ENCODE measurements at places on chromosomes 2 and 18.
A peak's percentile ranks its signal among the peaks of the same experiment; 100 is the strongest.

DNA sequence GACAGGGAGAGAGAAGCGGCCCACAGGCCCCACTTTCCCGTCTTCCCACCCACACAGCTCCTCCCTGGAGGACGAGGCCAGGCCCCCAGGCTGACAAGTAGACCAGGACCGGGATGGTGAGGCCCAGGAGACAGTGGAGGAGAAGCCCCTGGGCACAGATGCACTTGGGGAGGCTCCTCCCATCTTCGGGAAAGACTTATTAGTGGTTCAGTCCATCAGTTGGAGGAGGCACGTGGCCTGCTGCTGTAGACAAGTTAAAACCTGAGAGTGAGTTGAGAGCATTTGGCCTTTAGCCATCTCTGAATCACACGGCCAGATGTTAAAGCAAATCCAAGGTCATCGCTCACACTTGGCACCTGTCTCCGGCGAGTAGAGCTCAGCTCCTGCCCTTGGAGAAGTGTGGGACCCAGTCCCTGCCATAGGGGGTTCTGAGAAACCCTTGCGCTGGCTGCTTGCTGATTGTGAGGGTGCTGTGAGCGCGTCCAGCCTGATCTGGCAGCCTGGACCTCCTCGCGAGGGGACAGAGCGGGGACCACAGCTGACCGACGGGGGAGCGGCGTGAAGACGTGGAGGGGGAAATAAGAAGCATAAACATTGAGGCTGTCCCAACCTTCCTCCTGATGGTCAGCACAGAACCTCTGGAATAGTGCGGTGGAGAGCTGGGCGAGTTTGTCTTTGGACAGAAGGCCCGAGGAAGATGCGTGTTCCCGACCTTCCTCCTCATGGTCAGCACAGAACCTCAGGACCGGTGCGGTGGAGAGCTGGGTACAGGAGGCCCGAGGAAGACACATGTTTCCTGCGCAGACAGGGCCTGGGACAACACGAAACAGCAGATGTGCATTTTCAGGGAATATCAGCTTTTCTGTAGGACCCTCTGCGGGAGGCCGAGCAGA is 24.7 kb upstream of the ALLC start:
- DNase-seq: peak; percentile 22

DNA sequence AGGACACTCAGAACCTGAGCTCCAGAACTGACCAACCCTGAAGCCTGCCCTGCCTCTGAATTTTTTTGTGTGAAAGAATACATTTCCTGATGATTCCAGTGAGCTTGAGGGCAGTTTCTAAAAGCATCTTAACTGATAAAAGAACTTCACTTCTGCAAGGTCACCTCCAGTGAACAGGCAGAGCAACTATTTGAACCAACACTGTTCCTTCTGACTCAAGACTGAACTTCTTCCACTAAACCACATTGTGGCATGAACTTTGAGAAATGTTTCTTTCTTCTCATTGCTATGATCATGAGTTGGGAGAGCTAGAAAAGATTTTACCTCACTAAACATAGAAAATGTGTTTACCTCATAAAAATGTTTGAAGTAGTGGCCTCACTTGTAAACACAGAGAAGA is 83.8 kb upstream of the SERTAD2 start:
- DNase-seq: no peak

DNA sequence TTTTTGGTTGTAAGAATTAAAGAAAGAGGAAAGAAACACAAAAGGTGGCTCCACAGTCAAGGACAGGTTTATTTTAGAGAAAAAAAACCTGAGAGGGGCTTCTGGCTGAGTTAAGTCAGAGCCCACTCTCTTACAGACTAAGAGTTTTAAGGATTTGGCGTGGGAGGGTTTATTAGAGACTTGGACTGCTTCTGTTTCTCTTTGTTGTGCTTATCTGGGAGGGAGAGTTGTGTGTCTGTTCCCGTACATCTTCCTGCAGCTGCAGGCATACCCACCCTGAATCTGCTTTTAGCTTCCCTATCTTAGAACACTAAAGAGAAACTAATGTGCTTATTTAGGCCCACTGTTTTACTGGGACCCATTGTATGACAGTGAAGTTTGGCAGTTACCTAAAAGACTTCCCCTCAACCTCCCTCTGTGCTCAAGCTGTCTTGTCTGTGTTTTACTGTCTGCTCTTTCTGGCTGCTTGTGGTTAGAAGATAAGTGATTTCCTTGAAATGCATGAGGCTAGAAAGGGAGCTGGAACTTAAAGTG is 2.7 kb downstream of the RSAD2 start:
- DNase-seq: no peak

GRCh38 chr2:32945286-32945685 is 1.5 kb upstream of the LTBP1 start:
- no peak for DNase-seq

DNA sequence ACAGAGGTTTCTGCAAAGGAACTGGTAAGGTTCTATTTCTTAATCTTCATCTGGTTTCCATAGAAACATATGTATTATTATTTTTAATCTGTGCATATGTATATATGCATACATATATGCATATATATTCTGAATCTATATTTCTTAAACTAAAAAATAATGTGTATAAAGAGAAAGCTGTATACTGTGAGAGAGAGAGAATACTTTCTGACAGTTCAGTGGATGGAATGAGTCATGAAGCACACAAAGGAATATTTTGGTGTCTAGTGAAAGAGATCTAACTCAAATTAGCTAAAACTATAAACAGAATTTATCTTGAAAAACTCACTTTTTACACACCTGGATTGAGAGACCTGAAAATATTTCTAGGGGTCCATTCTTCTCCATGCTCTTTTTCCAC is 1929.3 kb upstream of the LRRTM1 start:
- DNase-seq: no peak

- DNase-seq: peak; percentile 98
Observed at GRCh38 chr2:231780909-231781797, at the start of gene PDE6D. Gene PDE6D (minus strand): TSS chr2:231781282. CDS start chr2:231781114, 168 bp downstream.

DNA sequence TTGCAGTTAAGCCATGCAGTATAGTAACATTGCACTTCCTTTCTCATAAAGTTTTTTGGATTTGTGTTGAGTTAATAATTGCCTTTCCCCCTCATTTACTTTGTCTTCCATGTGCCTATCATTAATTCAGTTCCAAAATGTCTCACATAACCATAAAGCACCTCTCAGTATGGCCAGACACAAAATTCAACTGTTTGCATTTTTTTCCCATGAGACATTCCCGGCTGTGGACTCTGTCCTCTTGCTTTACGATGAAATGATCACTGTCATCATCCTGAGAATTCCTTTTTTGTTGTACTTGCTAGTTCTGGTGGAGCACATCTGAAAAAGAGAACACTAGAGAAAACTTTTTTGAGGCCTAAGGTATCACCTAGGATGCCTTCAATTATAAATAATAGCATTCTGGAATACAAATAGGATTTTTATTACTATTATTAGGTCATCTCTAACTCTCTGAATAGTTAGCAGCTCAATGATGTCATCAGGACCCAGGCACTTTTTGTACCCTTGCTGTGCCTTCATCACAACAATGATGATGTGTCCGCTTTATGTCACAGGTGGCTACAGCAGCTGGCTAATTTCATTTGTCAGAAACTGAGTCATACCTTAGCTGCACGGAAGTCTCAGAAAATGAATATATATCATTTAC is 8.5 kb upstream of the ATP8B1 start:
- no peak for DNase-seq

DNA sequence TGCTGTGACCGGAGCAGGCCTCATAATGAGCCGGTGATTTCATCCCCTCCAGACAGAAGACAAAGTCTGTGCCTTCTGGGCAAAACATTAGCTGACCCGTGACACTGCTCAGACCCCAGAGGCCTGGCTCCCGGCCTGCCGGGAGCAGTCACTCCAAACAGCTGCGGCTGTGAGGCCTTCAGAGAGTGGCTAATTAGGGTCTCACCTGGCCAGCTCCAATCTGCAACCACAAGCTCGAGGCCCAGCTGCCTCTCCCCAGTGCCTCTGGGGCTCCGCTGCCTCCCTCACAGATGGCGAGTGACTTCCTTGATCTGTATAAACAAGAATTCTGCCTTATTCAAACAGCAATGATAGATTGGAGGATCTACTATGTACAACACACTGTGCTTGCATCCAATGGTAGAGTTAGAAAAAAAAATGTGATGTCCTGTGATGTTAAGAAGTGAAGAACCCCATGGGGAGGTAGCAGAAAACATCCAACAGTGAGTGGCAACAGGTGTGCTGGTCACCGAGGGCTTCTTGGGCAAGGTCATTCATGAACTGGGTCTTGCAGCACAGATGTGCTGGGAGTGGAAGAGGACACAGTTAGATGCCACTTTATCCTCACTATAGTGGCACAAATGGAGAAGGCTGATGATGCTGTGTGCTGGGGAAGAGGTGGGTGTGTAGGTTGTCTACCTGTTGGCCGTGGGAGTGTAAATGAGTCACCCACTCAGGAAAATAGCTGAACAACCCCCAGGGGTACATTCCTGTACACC is 98.2 kb upstream of the ASAP2 start:
- no peak for DNase-seq

DNA sequence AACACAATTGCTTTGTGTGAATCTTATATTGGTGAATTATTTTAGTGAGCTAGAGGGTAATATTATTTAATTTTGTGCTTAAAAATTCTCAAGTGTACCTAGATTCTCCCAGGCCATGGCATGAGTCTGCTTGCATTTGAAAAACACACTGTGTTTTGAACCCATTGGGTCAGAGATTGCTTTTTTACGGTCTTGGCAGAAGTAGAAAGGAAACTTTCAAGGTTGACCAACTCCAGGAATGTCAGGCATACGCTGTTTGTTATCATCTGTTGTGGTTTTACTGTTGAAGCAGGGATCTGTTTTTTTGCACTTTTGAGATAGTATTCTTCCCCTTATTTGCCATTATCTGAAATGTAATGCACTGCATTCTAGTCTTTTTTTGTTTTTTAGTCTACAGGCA is 377.4 kb downstream of the RPRM start:
- no peak for DNase-seq
